Chondrocyte (in vitro differentiated cells): ENCODE measurements at places on chromosomes 4 and X. TPM values are rescaled to one million over a fixed set of nuclear protein-coding genes. Genes with fewer than 3 reads are reported as not detected.
A peak's percentile ranks its signal among the peaks of the same experiment; 100 is the strongest.

- H3K27ac ChIP-seq, result no peak overlapping the region
- peaks cover 6% of the 10 kb centered on the region for H3K4me1 ChIP-seq
Measured at GRCh38 chrX:11188664-11189063, 77.5 kb downstream of the HCCS start.

- H3K36me3 ChIP-seq, result no peaks in the 10 kb centered on the region
- peak; percentile 82 for DNase-seq
- peaks cover 2% of the 10 kb centered on the region for H3K27me3 ChIP-seq
- peaks cover 3% of the 10 kb centered on the region for H3K4me1 ChIP-seq
Measured at GRCh38 chr4:1601852-1602654, 82.1 kb downstream of the FAM53A start.

DNA sequence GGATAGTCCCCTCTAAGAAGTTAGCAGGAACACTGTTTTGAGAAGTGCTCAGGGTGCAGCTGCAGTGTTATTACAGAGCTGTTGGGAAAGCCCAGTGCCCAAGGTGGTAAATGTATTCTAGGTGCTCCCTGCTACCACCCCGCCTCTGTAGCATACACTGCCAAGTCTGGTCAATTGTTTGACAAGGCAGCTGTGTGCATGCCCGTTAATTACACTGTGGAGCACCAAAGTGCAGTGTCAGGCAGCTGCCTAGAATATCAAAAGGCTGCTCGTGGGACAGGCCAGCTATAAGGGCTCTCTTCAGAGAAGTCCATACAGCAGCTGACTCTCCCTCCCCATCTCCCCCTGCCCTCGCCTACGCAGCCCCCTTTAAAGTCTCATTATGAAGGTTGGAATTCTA, 99.9 kb upstream of the KLHL13 start:
- peaks cover 2% of the 10 kb centered on the region for H3K27me3 ChIP-seq
- no peak overlapping the region for H3K4me3 ChIP-seq
- H3K4me1 ChIP-seq, result no peaks in the 10 kb centered on the region
- no peak overlapping the region for H3K27ac ChIP-seq
- DNase-seq, result no peak

GRCh38 chr4:103105558-103106356, 6.1 kb upstream of the BDH2 start:
- H3K4me1 ChIP-seq, result no peaks in the 10 kb centered on the region
- no peaks in the 10 kb centered on the region for H3K36me3 ChIP-seq
- H3K27ac ChIP-seq, result no peak overlapping the region
- H3K4me3 ChIP-seq, result no peak overlapping the region
- no peaks in the 10 kb centered on the region for H3K27me3 ChIP-seq

- DNase-seq, result no peak
Measured at GRCh38 chrX:84729809-84730208, 227.6 kb upstream of the HDX start.

- H3K36me3 ChIP-seq, result no peaks in the 10 kb centered on the region
- DNase-seq, result no peak
- H3K4me3 ChIP-seq, result no peak overlapping the region
- peaks cover 18% of the 10 kb centered on the region for H3K4me1 ChIP-seq
Measured at GRCh38 chr4:136935305-136935704, 597.0 kb downstream of the PCDH18 start.

- H3K36me3 ChIP-seq, result no peaks in the 10 kb centered on the region
- no peak for DNase-seq
- H3K27me3 ChIP-seq, result peaks cover 5% of the 10 kb centered on the region
Measured at GRCh38 chr4:11259837-11260236, 168.9 kb downstream of the HS3ST1 start.

- no peak for DNase-seq
- H3K27me3 ChIP-seq, result peaks cover 2% of the 10 kb centered on the region
- peaks cover 5% of the 10 kb centered on the region for H3K4me1 ChIP-seq
- H3K36me3 ChIP-seq, result no peaks in the 10 kb centered on the region
Measured at GRCh38 chrX:133969191-133969590, 16.2 kb downstream of the GPC3 start.

GRCh38 chr4:101186567-101187184, 160.7 kb downstream of the PPP3CA start:
- DNase-seq, result no peak
- peaks cover 12% of the 10 kb centered on the region for H3K4me1 ChIP-seq
- no peaks in the 10 kb centered on the region for H3K27me3 ChIP-seq
- no peak overlapping the region for H3K4me3 ChIP-seq
- peaks cover 2% of the 10 kb centered on the region for H3K36me3 ChIP-seq
- H3K27ac ChIP-seq, result no peak overlapping the region

DNA sequence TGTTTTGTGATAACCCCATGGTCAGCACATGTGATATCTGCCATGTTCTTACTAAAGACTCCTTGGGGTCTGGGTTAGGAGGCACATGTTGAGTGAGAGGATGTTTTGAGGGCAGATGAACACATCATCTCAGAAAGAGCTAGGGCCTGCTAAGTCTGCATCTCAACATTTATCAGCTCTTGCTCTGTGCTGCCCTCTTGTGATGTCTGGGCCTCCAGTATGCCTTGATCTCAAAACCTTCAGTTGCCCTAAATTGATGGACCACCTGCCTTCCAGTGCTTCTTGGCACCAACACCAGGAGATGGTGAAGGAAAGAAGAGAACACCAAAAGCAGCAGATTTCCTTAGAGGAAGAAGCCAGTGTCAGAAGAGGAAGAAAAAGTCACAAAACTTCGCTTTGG, 22.5 kb downstream of the MID1 start:
- no peak for DNase-seq
- no peaks in the 10 kb centered on the region for H3K27me3 ChIP-seq
- no peak overlapping the region for H3K4me3 ChIP-seq
- H3K36me3 ChIP-seq, result no peaks in the 10 kb centered on the region

- no peak overlapping the region for H3K4me3 ChIP-seq
- no peaks in the 10 kb centered on the region for H3K4me1 ChIP-seq
- no peak overlapping the region for H3K27ac ChIP-seq
- no peak for DNase-seq
Measured at GRCh38 chr4:174038481-174038880, 245.0 kb downstream of the FBXO8 start.

- no peak overlapping the region for H3K4me3 ChIP-seq
- no peaks in the 10 kb centered on the region for H3K27me3 ChIP-seq
- H3K4me1 ChIP-seq, result peaks cover 24% of the 10 kb centered on the region
- no peak overlapping the region for H3K27ac ChIP-seq
- no peak for DNase-seq
Measured at GRCh38 chr4:159138436-159138835, 35.6 kb downstream of the RAPGEF2 start.

DNA sequence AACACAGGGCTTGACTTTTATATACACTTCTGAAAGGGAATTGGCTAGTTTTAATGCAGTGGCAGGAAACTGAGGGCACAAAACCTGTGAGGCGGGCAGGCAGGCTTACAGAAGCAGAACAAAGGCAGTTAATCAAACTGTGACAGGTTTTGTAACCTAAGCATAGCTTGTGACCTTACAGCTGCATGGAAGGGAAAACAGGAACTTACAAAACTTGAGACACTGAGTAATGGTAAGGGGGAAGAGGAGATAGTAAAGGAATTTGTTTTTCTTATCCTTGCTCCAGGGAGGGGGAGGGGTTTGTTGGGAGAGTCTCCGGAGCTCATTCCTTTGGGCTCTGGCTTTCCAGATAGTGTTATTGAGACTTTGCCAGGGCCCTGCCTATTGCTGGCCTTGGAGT, 55.6 kb downstream of the SLITRK4 start:
- no peak overlapping the region for H3K27ac ChIP-seq
- H3K4me1 ChIP-seq, result no peaks in the 10 kb centered on the region
- H3K4me3 ChIP-seq, result no peak overlapping the region
- no peak for DNase-seq

The GAGE12H gene
- not detected in 3 replicates for total RNA-seq

The KIF4A gene
- 4.5 to 5.9 TPM (median 5.3 TPM) in 3 replicates for total RNA-seq

The APOOL gene
- 23.6 to 33.0 TPM (median 25.6 TPM) in 3 replicates for total RNA-seq

The C1QTNF7 gene
- 0.33 to 1.0 TPM (median 0.53 TPM) in 3 replicates for total RNA-seq
